ENCODE measurements at places on chromosomes 6 and 20.

DNA sequence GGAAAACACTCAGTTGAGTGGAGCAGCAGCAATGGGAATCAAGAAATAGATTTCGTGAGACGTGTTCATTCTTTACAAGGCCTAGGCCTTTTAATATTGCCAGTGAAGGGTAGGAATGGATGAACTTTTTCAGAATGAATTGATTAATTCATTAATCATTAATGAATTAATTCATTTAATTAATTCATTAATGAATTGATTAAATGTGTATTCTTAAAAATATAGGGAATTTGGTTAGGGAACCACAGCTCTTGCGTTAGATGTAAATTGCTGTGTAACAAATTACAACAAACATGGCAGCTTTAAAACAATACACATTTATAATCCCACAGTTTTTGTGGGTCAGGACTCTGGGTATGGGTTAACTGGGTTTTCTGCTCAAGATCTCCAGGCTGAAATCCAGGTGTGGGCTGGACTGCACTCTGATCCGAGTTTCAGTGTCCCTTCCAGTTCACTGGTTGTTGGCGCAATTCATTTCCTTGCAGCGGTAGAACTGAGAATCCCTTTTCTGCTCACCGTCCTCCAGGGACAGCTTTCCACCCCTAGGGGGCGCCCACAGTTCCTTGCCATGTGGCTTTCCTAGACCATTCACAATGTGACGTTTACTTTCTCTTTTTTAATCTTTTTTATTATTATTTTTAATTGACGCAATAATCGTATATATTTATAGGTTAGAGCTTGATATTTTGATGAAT is 32.8 kb upstream of the BCAS1 start:
- H3K27ac ChIP-seq, result no peak overlapping the region
- DNase-seq, result peak; percentile 73
- no peaks in the 10 kb centered on the region for H3K36me3 ChIP-seq

DNA sequence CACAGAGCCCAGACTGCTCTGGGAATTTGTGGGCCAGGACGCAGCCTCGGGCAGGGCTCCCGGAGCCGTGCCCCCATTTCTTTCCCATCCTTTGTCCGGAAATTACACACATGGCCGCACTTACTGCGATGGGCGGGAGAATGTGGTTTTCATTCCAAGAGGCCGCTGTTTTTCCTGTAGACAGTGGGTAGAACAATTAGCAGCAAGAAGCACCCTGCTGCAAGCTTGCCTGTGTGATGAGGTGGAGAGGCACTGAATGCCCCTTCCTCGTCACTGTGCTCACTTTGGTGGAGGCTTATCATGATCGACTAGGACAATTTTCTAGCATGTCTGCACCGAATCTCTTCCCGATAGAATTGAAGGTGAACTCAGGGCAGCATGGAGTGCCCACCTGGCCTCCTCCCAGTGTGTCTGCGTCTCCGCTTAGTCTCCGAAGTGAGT is 102.8 kb downstream of the DACT2 start:
- H3K4me3 ChIP-seq, result no peak overlapping the region
- no peak overlapping the region for H3K27ac ChIP-seq
- no peaks in the 10 kb centered on the region for H3K36me3 ChIP-seq
- no peak for DNase-seq

DNA sequence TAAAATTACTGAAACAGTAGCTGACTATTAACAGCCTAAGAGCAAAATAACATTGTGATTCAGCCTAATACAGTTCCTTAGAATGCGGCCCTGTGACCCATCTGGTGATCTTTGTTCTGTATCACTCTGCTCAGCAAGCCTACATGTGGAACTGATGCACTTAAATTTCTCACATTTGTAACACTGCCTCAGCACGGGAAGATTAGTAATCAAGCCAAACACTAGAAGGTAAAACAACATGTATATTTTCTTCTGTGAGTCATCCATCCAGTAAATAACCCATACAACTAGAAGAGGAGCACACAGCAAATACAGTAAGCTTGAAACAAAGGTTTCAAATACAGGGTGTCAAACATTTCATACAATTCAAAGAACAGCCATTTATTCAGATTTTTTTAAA is 189.7 kb upstream of the NOX3 start:
- no peak overlapping the region for H3K27ac ChIP-seq
- no peak overlapping the region for H3K4me3 ChIP-seq
- no peak for DNase-seq
- H3K27me3 ChIP-seq, result no peaks in the 10 kb centered on the region
- no peaks in the 10 kb centered on the region for H3K4me1 ChIP-seq
- no peaks in the 10 kb centered on the region for H3K36me3 ChIP-seq

GRCh38 chr6:50848989-50849795 is 30.5 kb downstream of the TFAP2B start:
- H3K4me1 ChIP-seq, result peaks cover 25% of the 10 kb centered on the region
- no peak for DNase-seq
- H3K27ac ChIP-seq, result no peak overlapping the region
- peaks cover 13% of the 10 kb centered on the region for H3K27me3 ChIP-seq

DNA sequence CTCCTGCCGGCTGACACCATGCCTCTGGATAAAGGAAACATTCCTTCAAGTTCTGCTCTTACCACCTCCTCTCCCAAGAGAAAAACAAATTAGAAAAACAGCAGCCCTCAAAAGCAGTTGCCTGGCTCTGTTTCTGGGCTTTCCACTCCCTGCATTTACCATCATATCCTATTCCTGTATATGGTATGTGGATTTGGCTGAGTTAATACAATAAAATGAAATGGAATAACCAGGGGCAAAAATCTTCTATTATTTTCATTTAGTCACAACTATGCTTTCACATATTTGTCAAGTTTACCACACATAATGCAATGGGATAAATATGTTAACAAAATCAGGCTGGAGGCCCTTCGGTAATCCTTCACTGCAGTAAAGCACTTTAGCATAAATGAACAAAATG is 34.3 kb downstream of the COL12A1 start:
- DNase-seq, result no peak
- no peak overlapping the region for H3K4me3 ChIP-seq
- no peaks in the 10 kb centered on the region for H3K27me3 ChIP-seq
- H3K36me3 ChIP-seq, result peaks cover 2% of the 10 kb centered on the region

GRCh38 chr6:153625089-153625488 is 414.0 kb upstream of the OPRM1 start:
- no peak for DNase-seq
- no peaks in the 10 kb centered on the region for H3K27me3 ChIP-seq
- H3K4me1 ChIP-seq, result no peaks in the 10 kb centered on the region
- no peaks in the 10 kb centered on the region for H3K36me3 ChIP-seq
- peak overlapping the region; percentile 42 for H3K27ac ChIP-seq

DNA sequence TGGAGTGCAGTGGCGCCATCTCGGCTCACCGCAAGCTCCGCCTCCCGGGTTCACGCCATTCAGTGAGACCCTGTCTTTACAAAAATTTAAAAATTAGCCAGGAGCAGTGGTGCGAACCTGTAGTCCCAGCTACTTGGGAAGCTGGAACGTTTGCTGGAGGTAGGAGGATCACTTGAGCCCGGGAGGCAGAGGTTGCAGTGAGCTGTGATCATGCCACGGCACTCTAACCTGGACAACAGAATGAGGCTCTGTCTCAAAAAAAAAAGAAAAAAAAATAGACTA is 5.7 kb upstream of the PARD6B start:
- H3K4me1 ChIP-seq, result peaks cover 28% of the 10 kb centered on the region
- H3K36me3 ChIP-seq, result no peaks in the 10 kb centered on the region
- H3K27ac ChIP-seq, result peak overlapping the region; percentile 94
- no peak overlapping the region for H3K4me3 ChIP-seq
- no peaks in the 10 kb centered on the region for H3K27me3 ChIP-seq

GRCh38 chr6:131688286-131688685 is 12.9 kb downstream of the OR2A4 start:
- H3K4me1 ChIP-seq, result no peaks in the 10 kb centered on the region
- no peak overlapping the region for H3K27ac ChIP-seq
- H3K27me3 ChIP-seq, result no peaks in the 10 kb centered on the region
- DNase-seq, result no peak
- H3K4me3 ChIP-seq, result no peak overlapping the region

DNA sequence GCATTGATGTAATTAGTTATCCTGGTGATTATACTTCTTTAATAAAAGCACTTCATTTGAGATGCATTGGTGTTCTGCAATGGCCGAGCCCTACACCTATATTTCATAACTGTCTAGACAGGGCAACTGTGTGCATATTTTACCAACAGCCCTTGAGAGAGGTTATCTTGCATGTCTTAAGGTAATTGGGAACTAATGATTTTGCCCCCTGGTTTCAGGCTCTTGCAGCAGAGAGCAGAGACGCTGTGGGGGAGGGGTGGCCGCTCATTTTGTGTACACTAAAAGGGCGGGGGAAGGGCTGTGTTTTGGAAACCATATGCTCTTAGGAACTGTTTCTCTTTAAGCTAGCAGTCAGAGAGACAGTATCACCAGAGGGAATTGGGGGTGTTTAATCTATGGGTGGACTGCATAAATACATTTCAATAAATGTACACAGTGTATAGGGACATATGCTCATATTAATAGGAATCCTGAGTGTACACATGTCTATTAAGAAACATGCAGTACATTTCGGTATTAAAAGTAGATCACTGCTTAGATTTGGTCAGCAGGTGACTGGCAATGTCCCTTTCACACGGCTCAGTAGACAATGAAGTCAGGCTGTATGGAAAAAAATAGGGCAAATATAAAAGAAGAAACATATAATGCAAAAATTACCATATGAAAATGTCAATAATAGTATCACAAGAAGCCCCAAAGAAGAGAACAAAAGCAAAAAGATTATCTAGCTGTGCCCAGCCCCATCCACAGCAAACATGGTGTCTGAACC is 402.9 kb upstream of the CITED2 start:
- no peak overlapping the region for H3K4me3 ChIP-seq
- no peak for DNase-seq
- no peaks in the 10 kb centered on the region for H3K36me3 ChIP-seq
- no peaks in the 10 kb centered on the region for H3K27me3 ChIP-seq
- peaks cover 4% of the 10 kb centered on the region for H3K4me1 ChIP-seq

DNA sequence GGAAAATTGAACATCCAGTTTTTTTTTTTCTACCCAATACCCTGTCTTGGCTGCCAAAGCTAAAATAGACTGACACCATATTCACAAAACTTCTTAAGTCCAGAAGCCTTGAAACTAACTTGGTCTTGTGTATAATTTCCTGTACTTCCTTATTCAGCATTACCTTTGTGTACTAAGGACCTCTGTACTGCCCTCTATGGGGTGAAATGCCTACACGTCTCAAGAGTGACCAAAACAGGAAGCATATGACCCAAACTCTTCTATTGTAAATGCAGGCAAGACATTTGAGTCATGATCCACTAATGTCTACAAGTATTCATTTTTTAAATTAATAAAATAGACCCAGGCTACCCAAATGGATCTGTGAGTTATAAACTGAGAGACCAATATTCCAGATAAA is 50.4 kb downstream of the HMGCLL1 start:
- H3K27ac ChIP-seq, result no peak overlapping the region
- no peaks in the 10 kb centered on the region for H3K36me3 ChIP-seq
- peak; percentile 58 for DNase-seq

DNA sequence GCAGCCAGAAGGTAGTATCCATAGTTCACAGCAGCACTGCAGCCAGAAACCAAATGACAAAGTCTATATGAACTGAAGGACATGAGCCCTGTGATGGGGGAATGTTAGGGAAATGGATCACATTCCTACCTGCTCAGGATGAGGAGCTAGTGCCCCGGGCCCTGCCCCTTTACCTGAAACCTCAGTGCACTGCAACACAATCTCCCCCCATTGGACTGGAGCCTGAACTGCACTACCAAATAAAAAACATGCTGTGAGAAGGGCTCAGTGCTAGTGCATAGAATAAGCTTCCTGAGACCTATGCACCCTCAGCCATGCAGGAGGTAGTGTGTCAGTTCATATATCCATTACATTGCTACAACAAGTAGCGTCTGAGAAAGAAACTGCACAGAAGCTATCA is 477.8 kb downstream of the HACE1 start:
- no peaks in the 10 kb centered on the region for H3K27me3 ChIP-seq
- DNase-seq, result no peak
